Fibroblast of skin of left biceps (primary cell): ENCODE measurements at places on chromosomes 7 and 10.

- peak; percentile 36 for DNase-seq
These were observed 140.4 kb upstream of the NPS start for GRCh38 chr10:127408733-127409132.

DNA sequence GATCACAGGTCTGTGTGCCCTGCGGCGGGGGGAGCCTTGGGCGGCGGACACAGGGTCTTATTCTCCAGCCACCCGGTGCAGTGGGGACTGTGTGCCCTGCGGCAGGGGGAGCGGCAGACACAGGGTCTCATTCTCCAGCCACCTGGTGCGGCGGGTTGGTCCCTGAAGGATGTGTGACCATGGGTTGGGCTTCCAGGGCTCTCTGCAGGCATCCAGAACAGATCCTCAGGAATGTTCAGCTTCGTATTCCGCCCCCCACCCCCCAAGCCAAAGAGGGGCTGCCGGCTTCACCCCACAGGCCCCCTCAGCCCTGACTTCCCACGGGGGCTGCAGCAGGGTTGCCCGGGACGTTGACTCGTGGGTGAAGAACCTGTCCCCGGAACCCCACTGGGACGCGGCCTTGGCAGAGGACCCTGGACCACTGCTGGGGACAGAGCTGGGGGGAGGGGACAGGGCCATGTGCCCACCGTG lies 154.5 kb upstream of the PPP2R2D start:
- DNase-seq = no peak

DNA sequence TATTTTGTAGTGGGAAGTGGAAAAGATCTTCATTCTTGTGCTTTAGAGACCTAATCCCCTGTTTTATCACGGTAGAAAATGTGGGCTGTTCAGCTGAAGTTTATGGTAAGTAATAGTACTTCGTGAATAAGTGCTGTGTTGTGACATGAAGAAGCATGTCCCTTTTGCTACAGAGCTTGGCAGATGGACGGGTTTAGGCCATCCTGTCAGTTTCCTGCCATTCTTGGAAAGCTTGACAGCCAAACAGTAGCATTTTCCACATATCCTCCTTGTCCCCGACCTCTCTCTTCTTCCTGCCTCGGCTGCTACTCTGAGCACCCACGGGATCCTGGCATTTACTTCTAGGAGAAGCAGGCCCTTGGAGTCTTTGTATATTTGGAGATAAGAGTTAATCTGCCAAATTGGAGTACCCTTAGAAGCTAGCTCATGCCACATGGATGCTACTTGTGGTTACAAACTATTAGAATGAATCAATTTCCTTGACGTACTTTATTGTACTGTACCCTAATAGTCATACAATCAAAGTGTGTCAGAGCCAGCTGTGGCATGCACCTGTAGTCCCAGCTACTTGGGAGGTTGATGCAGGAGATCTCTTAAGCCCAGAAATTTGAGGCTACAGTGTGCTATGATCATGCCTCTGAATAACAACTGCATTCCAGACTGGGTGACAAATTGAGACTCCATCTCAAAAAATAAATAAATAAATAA lies 39.2 kb downstream of the PNLIPRP3 start:
- no peak for DNase-seq

- DNase-seq = no peak
These were observed 247.6 kb downstream of the AUTS2 start for GRCh38 chr7:69845721-69846495.

DNA sequence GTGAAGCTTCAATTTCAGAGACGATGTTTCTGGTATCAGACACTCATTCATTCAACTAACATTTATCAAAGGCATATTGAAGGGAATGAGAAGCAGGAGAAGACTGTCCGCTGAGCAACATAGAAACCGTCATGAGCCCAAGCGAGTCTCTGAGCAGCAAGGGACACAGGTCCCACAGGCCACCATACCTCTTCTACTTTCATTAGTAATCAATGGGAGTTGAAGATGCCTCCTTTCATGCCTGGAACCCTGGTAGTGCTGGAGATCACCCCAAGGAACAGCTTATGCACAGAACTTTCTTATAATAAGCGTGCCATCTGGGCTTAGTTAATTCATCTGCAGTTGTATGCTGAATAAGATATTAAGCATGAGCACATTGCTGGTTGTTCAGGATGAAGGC lies 1.2 kb downstream of the PAX4 start:
- DNase-seq = no peak

- no peak for DNase-seq
These were observed 4.4 kb downstream of the VIM start for GRCh38 chr10:17232276-17232960.

DNA sequence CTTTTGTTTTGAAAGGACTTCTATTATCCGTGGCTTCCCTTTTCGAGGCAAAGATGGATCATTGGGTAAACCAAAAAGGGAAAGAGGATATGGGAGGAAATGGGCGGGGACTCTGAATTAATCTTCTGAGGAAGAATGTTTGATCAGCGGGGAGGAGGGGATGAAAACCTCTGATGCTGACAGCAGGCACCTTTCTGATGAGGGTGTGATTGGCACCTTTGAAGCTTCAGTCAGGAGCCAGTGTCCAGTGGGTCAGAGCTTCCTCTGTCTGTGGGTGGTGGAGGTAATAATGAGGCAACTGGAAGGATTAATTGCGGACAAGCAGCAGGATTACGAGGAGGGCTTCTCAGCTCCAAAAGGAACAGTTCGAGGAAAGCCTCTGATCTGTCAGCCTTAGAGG lies 877.6 kb downstream of the LRMDA start:
- no peak for DNase-seq

- DNase-seq = peak; percentile 82
These were observed 983.0 kb downstream of the SORCS1 start for GRCh38 chr10:106181501-106181900.

GRCh38 chr7:104024632-104025031 lies 35.2 kb upstream of the RELN start:
- DNase-seq = no peak

GRCh38 chr7:77982926-77983550 lies 184.5 kb downstream of the PHTF2 start:
- no peak for DNase-seq

GRCh38 chr7:139095194-139095659 lies 14.3 kb downstream of the ZC3HAV1 start:
- no peak for DNase-seq

- no peak for DNase-seq
These were observed 102.9 kb upstream of the AHR start for GRCh38 chr7:17195576-17195975.

- DNase-seq = no peak
These were observed 228.8 kb downstream of the BMPER start for GRCh38 chr7:34133983-34134782.

GRCh38 chr7:81210137-81211064 lies 291.6 kb upstream of the SEMA3C start:
- DNase-seq = no peak

DNA sequence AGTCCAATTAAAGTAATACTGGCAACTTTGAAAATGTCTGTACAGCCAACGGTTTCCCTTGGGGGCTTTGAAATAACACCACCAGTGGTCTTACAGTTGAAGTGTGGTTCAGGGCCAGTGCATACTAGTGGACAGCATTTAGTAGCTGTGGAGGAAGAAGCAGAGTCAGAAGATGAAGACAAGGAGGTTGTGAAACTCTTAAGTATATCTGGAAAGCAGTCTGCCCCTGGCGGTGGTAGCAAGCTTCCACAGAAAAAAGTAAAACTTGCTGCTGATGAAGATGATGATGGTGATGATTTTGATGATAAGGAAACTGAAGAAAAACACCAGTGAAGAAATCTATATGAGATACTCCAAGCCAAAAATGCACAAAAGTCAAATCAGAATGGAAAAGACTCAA lies 72.2 kb downstream of the ZNF783 start:
- no peak for DNase-seq

GRCh38 chr10:19017116-19017890 lies 31.3 kb upstream of the MALRD1 start:
- DNase-seq = no peak

- no peak for DNase-seq
These were observed 59.6 kb upstream of the ZNF33B start for GRCh38 chr10:42697926-42698325.

GRCh38 chr7:109190766-109191398 lies 621.2 kb downstream of the DNAJB9 start:
- DNase-seq = no peak

DNA sequence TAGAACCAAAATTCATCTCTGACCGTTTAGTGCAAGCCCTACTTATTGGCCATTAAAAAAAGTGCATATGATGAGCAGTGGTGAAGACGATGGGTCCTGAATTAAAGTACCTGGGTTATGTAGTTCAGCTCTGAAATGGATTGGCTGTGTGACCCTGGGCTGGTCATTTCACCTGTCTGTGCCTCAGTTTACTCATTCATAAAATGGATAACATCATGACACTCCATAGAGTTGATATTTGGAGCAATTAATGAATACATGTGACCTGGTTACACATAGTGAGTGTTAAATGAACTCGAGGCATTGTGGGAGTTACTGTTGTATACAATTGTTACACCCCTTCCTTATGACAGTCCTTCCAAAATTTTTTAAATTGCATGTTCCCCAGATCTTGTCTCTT lies 9.1 kb downstream of the MAP3K8 start:
- no peak for DNase-seq

DNA sequence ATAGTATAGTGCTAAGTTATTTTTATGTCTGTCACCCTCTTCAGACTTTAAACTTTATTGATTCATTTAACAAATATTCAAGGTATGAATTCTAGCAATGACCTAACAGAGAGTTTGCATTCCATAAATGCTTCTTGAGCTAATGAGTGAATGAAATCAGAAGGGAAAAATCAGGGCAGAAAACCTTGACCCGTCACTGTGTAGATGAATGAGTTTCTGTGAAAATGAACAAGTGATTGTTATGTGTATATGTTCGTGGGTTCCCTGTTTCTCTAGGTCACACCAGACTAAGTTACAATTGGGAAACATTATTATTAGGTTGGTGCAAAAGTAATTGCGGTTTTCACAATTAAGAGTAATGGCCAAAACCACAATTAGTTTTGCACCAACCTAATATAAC lies 30.1 kb downstream of the APBB1IP start:
- no peak for DNase-seq

DNA sequence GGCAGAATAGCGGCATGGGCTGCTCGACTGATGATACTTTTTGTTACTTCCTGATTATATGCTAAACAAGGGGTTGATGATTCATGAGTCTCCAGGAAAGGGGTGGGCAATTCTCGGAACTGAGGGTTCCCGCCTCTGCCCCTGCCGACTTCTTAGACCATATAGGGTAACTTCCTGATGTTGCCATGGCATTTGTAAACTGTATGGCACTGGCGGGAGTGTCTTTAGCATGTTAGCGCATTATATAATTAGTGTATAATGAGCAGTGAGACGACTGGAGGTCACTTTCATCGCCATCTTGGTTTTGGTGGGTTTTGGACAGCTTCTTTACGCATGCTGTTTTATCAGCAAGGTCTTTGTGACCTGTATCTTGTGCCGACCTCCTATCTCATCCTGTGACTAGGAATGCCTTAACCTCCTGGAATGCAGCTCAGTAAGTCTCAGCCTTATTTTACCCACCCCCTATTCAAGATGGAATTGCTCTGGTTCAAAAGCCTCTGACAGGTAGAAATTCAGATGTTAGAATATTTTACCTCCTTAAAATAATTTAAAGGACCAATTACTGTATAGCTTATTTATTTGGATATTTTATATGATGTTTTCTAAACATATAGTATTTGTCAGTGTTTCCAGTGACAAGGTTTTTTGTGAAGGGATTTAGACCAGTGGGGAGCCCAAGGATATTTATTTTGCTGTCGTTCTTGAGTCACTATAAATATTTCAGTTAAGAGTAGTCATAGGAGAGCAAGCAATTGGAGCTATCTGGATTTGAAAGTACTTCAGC lies 90.1 kb upstream of the PIK3CG start:
- no peak for DNase-seq

GRCh38 chr7:148191391-148192065 lies 399.0 kb upstream of the C7orf33 start:
- no peak for DNase-seq

DNA sequence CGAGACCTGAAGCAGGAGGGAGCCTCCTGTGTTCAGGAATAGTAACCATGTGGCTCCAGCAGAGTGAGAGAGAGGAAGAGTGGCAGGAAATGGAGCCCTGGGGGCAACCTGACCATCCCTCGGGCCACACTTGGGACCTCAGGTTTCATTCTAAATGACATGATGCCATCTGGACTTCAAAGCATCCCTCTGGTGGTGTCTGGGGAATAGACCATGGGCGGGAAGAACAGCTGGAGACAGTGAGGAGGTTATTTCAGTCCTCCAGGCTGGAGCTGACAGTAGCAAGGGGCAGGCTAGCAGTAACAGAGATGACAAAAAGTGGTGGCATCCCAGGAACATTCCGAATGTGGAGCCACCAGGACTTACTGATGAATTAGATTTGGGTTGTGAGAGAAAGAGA lies 44.8 kb downstream of the AKR1B1 start:
- DNase-seq = no peak

DNA sequence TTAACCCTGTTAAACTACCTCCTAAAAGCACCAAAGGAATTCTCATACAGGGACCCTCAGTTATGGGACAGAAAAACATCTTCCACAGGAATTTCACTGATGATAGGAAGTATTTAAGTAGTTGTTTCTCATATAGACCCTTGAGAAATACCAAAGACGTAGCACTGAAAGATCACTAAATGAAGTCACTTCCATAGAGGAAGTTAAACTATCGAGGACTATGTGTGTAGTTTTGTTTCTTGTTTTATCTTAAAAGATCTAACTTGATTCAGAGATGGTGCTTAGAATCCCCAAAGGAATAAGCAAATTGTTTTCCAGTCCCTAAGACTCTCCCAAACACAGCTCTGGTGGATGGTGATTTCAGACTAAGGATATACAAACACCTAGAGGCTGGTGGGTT lies 94.8 kb upstream of the AFAP1L2 start:
- DNase-seq = no peak

- no peak for DNase-seq
These were observed 4.9 kb upstream of the NKX2-3 start for GRCh38 chr10:99527526-99528493.

GRCh38 chr7:143882020-143882603 lies 19.9 kb downstream of the TCAF1 start:
- no peak for DNase-seq

GRCh38 chr7:27260211-27260610 lies 17.6 kb downstream of the EVX1 start:
- DNase-seq = no peak

- DNase-seq = no peak
These were observed 127.3 kb upstream of the HABP2 start for GRCh38 chr10:113425541-113425951.

DNA sequence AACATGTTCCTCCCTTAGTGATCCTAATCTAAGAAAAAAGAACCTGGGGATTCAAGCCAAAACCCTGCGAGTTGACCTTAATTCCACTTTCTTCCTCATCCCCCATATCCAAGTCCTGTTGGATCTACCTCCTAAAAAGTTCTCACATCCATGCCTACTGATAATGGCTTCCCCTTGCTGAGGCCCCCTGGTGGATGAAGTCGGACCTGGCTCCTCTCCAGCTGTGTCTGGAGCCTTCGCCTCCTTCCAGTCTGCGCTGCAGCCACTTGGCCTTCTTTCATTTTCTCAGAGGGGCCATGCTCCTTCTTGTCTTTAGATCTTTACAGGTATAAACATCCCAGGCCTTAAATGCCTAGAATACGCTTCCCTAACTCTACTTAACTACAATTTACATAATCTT lies 8.1 kb downstream of the PDE1C start:
- no peak for DNase-seq

- DNase-seq = peak; percentile 64
These were observed at the start of gene EEF1AKMT2 for GRCh38 chr10:124791547-124792348. EEF1AKMT2 (minus strand) TSS chr10:124791887; CDS start chr10:124791833, 54 bp downstream.

GRCh38 chr7:145848691-145849090 lies 267.9 kb upstream of the CNTNAP2 start:
- no peak for DNase-seq
